ENCODE measurements at places on chromosomes 11 and 22. TPM values are rescaled to one million over a fixed set of nuclear protein-coding genes. Genes with fewer than 3 reads are reported as not detected.
A peak's percentile ranks its signal among the peaks of the same experiment; 100 is the strongest.

GRCh38 chr11:88644724-88645123 is 307.2 kb upstream of the CTSC start:
- no peak for DNase-seq

DNA sequence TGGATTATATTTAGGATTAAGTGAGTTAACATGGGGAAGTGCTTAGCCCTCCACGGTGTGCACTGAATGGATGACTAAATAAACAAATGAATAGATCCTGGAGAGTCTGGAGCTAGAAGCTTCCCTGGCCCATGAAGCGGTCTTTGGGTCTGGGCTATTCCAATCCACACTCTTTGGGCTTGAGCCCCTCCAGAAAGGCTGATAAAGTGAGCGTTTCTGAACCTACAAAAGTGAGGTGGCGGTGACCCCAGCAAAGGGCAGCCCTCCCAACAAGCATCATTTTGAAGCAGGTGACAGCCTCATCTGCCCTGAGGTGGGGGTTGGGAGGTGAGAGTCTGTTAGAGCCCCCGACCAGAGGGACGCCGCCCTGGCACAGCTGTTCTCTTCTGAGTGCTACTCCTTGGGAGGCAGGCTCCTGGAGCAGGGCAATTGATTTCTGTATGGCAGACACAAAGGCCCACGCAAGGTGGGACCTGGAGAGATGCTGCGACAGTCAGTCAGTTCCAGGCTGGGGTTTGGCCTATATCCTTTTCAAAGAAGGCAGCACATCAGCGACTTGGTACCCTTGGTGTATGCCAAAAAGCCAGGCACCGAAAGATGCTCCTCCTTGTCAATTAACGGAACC is 157.8 kb downstream of the CACNA1I start:
- no peak for DNase-seq

GRCh38 chr22:28955817-28956216 is 72.4 kb downstream of the ZNRF3 start:
- DNase-seq = no peak

- no peak for DNase-seq
Observed at GRCh38 chr11:119179983-119180382, 5.3 kb upstream of the NHERF4 start.

GRCh38 chr22:27494785-27495184 is 306.8 kb downstream of the MN1 start:
- DNase-seq = peak; percentile 30

DNA sequence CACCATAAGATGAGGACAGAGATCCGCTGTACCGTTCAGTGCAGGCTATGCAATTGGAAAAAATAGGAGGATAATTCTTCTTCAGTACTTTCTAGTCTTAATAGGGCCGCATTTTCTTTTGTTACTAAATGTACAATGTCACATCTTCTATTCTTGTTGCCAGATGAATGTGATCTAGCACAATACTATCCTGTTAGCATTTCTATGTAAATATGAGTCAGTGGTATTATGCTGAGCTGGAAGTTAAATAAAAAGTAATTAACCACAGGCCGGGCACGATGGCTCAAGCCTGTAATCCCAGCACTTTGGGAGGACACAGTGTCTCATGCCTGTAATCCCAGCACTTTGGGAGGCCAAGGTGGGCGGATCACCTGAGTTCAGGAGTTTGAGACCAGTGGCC is 24.4 kb upstream of the BIRC3 start:
- no peak for DNase-seq

- no peak for DNase-seq
Observed at GRCh38 chr11:61675826-61676225, 4.4 kb upstream of the DAGLA start.

DNA sequence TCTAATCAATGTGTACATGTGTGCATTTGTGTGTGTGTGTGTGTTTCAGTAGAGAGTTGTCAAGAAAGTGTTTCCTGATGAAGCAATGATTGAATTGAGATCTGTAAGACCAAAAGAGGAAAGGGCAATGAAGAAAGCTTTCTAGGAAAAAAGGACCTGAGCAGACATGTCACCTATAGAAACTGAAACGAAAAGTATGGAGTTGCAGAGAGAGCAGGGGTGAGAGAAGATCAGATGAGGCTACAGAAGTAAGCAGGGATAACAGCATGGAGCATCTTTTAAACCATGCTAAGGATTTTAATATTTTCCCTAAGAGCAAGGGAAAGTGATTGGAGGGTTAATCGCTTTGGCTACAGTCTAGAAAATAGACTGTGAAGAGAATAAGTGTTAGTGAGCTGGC is 1459.4 kb upstream of the TENM4 start:
- no peak for DNase-seq

DNA sequence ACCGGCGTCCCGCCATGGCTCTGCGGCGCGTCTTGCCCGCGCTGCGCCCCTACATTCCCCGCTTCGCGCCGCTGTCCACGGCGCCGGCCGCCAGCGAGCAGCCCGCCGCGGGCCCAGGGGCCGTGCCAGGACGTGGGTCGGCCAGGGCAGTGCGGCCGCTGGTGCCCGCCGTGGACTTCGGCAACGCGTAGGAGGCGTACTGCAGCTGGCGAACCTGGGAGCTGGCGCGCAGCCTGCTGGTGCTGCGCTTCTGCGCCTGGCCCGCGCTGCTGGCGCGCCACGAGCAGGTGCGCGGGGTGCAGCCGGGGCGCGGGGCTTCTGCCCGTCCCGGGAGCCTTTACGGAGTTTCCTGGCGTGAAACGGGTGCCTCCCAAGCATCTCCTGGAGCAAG is 20.1 kb downstream of the DGCR6L start:
- DNase-seq = no peak

DNA sequence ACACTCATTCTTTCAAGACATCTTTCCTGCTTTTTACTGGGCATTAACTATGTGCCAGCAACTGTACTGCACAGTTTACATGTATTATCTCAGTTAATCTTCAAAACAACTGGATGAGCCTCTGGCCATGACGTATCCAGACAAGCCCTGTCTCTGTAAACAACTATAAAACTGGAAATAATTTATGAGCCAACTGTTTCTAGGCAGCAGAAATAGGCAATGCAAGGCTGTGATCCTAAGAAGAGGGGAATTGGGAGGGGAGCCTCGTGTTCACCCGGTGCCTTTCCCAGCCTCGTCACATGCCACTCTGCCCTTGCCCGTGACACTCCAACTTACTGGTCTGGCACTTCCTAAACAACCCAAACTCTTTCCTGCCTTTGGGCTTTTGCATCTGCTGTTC is 82.8 kb downstream of the FBXO7 start:
- no peak for DNase-seq

DNA sequence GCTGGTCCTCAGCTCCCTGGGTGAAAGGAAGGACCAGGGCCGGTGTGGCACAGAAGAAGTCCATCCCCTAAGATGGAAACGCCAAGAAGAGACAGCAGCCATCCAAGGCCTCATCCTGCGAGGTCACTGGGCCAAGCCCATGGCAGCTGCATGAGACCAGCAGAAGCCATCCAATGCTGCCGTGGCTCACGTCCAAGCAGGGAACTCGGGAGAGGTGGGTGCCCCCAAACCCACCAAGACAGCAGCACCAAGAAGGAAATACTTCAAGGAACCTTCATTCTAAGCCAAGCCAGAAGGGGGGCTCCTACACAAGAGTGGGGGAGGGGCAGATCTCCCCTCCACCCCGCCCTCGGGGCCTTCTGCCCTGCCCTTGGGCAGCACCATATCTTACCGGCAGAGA is 49.6 kb downstream of the IGSF9B start:
- no peak for DNase-seq

GRCh38 chr22:22810018-22810427 is 77.6 kb upstream of the IGLL5 start:
- DNase-seq = peak; percentile 68

DNA sequence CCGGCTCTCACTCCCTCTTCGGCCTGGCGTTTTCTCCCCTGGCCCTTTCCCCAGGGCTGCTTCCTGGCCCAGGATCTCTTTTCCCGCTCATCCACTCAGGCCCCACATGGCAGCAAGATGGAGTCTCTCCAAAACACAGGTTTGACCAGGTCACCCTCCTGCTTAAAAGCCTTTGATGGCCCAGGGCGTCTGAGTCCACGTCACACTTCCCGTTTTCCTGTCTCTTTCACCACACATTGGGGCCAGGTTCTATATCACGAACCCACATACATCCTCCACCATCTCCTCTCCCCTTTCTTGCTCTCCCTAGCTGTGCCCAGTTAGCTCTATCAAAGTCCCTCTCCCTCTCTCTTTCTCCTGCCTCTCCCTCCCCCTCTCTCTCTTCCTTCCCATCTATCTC is 7.8 kb upstream of the LRRC32 start:
- DNase-seq = no peak

- peak; percentile 77 for DNase-seq
Observed at GRCh38 chr11:126480410-126481302, 125.2 kb downstream of the ST3GAL4 start.

DNA sequence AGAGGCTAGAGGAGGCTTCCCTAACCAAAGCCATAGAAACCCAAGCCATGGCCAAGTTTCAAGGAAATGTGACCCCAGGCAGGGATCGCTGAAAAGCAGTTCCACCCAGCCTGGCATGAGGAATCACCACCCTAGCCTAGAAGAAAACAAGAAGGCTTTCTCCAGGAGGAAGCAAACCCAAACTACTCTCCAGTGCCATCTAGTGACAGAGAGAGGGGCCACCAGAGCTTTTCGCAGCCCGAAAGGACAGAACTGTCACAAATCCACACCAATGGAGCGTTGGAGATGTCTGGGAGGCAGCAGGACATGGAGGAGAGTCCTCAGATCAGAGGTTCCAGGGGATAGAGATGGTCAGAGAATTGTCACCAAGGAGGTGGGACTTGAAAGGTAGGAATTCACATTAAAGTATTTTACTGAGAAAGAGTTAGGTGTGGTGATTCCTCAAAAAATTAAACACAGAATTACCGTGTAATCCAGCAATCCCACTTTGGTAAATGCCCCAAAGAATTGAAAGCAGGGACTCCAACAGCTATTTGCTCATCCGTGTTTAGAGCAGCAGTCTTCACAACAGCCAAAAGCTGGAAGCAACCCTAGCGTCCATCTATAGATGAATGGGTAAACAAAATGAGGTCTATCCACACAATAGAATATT is 67.3 kb upstream of the NUP50 start:
- DNase-seq = peak; percentile 74

DNA sequence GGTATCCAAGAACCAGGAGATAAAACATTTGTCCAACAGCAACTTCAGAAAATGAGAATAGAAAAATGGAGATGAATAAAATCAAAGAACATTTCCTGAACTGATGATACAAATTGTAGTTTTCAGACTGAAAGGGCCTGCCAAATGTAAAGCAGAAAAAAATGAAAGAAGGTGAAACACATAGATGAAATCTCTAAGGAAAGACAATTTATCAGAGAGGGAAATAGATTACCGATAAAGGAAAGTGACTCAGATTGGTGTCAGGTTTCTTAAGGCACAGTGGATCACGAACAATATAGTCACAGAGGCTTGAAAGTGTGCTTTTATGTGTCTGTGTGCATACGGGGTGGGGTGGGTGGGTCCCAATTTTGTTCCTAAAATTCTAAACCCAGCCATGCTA is 4.1 kb upstream of the STT3A start:
- DNase-seq = no peak

DNA sequence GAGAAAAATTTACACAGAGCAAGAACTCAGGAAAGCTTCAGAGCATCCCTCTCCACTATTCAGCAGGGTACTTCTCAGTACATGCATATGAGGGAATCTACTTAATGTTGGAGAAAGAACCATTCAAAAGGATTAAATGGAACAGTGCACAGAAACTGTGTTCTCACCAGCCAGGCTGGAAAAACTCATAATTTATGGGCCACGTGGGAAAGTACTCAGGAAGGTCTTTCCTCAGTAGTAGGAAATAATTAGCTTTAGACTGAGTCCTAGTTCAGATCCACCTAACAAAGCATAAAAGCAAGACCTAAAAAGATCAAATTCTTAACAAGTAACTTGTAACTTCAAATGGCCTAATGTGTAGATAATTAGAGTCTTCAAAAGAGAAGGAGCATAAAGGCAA is 134.0 kb downstream of the FAM76B start:
- DNase-seq = no peak

DNA sequence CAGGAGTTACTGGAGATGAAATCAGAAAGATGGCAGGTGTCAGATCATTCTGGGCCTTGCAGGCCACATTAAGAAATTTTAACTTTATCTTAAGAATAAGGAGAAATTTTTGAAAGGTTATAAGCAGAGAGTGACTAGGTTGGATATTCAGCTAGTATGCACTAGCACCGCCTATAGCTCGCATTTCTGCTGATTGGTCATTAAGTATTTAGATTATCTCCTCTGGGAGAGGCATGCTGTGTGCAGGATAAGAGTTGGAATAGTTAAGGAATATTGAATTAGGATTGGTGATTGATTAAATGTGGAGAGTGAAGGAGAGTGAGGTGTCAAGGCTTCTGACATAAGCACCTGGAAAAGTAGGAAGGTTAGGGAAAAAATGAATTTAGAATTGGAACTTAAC is 100.6 kb downstream of the STIM1 start:
- DNase-seq = no peak

DNA sequence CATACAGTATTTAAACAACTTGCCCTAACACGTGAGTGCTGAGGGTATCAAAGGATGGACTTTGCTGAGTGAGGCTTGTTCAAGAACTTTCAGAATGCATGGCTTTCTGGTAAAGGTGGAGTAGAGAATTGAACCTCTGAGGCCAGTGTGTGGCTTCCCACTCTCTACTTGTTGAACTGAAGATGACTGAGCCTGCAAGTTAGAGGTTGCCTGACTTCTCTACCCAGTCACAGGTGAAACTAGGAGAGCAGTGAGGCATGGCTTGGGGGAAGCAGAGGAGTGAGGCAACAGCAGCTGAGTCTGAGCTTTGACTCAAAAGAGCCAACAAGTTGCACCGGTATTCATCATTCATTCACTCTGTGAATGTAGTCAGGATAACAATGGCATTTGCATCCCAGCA is 256.4 kb upstream of the SESN3 start:
- no peak for DNase-seq

- DNase-seq = no peak
Observed at GRCh38 chr11:63866211-63866610, 27.3 kb downstream of the MARK2 start.

DNA sequence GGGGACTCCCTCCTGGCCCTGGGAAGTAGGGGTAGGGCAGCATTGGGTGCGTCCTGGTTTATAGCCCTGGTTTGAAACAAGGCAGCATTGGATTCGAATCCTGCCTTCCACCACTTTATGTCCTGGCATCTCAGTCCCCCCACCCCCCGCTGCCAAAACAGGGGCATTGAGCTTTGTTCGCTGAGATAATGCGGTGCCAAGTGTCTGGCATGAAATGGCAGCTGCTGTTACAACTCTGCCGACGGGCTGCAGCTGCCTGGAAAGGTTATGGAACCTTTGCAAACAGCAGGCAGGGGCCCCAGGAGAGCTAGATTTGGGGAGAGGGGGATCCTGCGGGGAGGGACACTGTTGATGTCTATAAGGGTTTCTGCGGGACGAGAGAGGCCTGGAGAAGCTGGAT is 1.9 kb downstream of the TST start:
- no peak for DNase-seq

Gene UBQLN3
- total RNA-seq = not detected

Gene GPHA2
- total RNA-seq = 1.6 TPM

Gene CREB3L1
- 10.9 TPM for total RNA-seq

Gene PEX16
- total RNA-seq = 35.8 TPM

Gene CNIH2
- total RNA-seq = 12.2 TPM

Gene TTC28
- total RNA-seq = 13.0 TPM

Gene MAJIN
- not detected for total RNA-seq

Gene DMC1
- 4.3 TPM for total RNA-seq

Gene ISX
- not detected for total RNA-seq

Gene PRG2
- total RNA-seq = not detected

Gene CALCA
- 0.42 TPM for total RNA-seq

Gene C22orf23
- total RNA-seq = 0.72 TPM

Gene TSPO
- 23.8 TPM for total RNA-seq

Gene CHRDL2
- total RNA-seq = 0.25 TPM

Gene GLB1L2
- total RNA-seq = 6.0 TPM

Gene KCNQ1OT1
- 2.4 TPM for total RNA-seq

Gene APOA5
- 0.20 TPM for total RNA-seq

Gene ENTHD1
- total RNA-seq = not detected

All from WTC11 (cell line).